ENCODE measurements at places on chromosomes 7 and 10. TPM values are rescaled to one million over a fixed set of nuclear protein-coding genes. Genes with fewer than 3 reads are reported as not detected.
A peak's percentile ranks its signal among the peaks of the same experiment; 100 is the strongest.

DNA sequence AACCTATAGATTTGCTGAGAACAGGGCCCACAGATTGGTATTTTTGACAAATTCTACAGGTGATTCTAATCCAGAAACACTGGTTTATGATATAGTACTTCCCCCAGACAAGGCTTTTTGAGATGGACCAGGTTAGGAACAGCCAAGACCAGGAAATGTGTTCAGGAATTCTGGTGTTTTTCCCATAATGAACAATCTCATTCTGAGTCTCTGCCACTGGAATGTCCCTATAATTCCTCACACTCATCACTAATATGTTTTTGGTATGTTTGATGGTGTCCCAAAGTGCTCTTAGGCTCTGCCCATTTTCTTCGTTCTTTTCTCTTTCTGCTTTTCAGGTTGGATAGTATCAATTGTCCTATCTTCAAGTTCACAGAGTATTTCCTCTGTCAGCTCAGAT, 107.2 kb upstream of the IGFBP3 start:
- no peak for DNase-seq

- no peak for DNase-seq
Measured at GRCh38 chr7:44151956-44152355, 10.8 kb upstream of the MYL7 start.

DNA sequence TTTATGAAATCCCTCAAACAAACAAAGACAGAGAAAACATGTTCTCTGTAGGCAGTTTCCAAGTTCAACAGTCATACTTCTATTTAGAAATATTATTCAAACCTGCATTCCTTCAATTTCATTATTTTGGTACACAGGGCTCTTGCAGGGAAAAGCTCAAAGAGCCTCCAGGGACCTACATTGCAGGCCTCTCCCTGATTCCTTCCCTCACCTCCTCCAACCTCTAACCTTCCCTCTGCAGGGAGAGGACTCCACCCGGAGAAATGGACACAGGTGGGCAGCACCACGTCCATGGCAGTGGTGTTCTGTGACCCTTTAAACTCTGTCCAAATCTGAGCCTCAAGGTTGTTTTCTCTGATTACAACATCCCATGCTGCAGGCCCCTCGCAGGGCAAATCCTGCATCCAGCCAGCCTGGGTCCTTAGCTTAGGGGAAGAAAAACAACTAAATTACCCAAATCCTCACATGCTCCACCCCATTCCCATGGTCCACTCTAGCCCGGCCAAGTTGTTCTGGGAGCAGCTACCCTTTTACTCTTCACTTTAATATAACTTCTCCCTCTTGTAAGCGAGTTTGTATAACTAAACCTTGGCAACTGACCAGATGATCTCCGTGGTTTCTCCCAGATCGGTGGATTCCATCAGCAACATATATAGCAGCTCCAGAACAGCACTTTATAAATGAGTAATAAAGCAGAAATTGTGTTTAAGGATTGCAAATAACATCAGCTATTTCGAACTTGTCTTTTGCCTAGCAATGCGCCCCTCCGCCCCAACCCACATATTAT, 129.8 kb downstream of the CUBN start:
- no peak for DNase-seq

DNA sequence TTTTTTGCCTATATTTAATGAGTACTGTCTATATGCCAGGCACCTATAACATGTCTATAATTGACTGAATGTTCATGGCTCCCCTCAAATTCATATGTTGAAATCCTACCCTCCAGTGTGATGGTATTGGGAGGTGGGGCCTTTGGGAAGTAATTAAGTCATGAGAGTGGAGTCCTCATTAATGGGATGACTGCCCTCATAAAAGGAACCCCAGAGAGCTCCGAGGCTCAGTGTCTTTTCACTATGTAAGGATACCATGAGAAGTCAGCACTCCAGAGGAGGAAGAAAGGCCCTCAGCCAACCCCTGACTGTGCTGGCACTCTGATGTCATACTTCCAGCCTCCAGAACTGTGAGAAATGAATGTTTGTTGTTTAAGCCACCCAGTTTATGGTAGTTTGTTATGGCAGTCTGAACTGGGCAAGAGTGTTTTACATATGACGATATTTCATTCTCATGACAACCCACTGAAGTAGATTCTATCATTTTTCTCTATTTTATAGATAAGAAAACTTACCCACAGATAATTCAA, 61.1 kb upstream of the PCGF5 start:
- no peak for DNase-seq

GRCh38 chr10:25175527-25176420, 973 bp downstream of the GPR158 start:
- DNase-seq = no peak

DNA sequence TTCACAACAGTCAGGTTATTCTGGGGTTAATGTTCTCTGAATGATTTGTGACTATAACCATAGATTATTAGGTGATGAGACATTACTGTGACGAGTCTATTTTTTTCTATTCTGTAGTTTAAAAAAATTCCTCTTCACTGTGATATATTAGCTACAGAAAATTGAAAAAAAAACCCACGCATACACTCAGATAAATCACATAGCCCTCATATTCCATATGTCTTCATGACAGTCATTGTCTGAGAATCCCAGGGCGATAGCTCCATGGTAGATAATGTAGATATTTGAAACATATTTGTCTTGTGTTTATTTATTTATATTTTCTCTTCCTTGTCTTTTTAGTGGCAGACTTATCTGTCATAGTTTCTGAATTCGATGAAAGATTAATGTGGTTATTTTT, 110.0 kb downstream of the CAMK1D start:
- DNase-seq = no peak

GRCh38 chr7:31323101-31323500, 17.4 kb downstream of the NEUROD6 start:
- no peak for DNase-seq

GRCh38 chr10:21263839-21264238, 261.6 kb downstream of the SKIDA1 start:
- no peak for DNase-seq

- no peak for DNase-seq
Measured at GRCh38 chr10:99285881-99286280, 43.3 kb upstream of the CNNM1 start.

DNA sequence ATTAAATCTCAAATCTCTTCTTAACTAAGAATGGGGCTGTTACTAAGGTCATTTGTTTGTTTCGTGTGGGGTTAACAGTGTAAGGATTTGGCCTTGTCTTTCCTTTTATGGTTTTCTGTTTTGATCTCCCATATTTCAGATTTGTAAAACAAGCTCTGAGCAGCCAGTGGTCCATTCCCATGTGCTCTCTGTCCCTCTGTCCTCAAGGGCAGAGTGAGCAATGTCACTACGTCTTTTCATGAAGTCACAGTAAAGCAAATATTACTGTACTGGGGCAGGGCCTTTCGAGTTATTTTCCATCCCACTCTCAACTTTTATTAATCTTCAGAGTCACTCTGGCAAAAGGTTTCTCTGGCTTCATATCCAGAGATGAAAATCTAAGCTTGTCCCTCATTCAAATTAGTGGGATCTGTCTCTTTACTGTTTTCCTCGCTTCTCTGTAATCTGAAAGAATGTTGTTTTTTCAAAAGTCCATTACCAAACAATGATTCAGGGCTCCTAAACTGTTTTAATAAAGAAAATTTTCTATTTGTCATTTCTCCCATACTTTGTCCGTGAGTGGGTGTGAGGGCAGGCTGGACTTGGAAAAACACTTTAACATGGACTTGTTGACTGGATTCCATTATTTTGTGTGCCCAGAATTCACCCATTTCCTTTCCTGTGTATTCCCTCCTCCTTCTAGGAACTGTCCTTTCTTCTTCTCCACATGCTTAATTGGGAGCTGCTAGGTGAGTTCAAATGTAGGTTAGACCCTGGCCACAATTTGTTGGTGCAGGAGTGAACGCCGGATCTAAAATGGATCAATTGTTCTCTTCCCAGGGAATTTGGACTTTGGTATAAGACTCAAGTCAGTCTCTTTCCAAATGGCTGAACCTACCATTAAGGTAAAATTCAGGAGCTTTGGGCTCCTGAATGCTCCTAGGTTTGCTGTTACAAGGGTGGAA, 42.1 kb upstream of the NAMPT start:
- no peak for DNase-seq

- no peak for DNase-seq
Measured at GRCh38 chr10:102673819-102674511, 29.7 kb downstream of the TRIM8 start.

DNA sequence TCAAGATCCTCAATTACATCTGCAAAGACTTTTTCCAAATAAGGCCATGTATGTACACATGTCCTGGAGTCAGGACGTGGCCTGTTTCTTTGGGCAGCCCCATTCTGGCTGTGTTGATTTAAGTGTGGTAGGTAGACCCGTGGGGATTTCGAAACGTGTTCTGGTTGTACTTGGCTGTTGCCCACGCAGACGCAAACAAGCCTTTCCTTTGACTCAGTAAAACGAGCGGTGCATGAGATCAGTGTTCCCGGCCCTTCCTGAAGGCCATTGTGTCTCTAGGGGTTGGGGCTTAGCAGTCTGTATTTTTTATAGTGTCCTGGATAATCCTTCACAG, 64.8 kb upstream of the DNAJB6 start:
- DNase-seq = peak; percentile 52

- peak; percentile 39 for DNase-seq
Measured at GRCh38 chr7:48244864-48245271, 73.6 kb downstream of the ABCA13 start.

DNA sequence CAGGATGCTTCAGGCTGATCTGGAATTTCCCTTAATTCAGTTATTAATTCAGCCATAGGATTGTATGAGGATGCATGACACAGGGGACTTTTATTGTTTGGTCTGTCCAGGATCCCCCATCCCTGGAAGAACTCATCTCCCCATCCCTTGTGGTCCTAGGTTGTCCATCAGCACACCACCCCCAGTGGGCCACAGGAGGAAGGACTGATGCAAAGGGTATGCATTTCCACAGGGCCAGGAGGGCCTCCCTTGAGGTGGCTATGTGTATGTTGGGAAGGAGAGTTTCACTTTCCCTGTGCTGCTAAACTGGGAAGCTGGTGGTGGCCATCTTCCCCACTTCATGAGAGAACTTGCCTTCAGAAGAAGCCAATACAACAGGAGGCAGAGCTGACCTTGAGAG, 44.6 kb upstream of the GRB10 start:
- DNase-seq = no peak

- DNase-seq = no peak
Measured at GRCh38 chr10:80196950-80197315, 8.4 kb downstream of the ANXA11 start.

- no peak for DNase-seq
Measured at GRCh38 chr7:32022966-32023365, 47.2 kb downstream of the PDE1C start.

GRCh38 chr10:70513848-70514309, 35.3 kb downstream of the PALD1 start:
- no peak for DNase-seq

- DNase-seq = no peak
Measured at GRCh38 chr10:79487296-79488194, 24.8 kb upstream of the EIF5AL1 start.

DNA sequence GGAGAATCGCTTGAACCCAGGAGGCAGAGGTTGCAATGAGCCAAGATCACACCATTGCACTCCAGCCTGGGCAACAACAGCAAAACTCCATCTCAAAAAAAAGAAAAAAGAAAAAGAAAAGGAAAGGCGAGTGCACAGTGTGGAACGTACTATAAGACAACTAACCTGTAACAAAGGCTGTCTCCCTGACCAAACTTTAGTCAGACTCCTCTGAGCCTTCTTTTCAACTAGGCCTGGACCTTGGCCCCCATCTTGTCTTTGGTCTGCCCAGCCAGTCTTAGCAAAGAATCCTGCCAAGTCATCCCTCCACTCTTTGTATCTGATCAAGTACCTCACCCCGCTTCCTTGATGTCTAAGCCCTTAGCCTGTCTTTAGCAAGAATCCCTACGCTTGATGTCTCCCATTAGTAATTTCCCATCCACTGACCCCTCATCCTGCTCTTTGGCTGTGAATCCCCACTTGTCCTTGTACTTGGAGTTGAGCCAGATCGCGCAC, 68.9 kb upstream of the KDM7A start:
- DNase-seq = no peak

- peak; percentile 8 for DNase-seq
Measured at GRCh38 chr7:129222064-129222463, 2.8 kb upstream of the AHCYL2 start.

The SLC39A12 gene
- total RNA-seq = not detected

The CNPY1 gene
- not detected for total RNA-seq

The TMEM236 gene
- 0.11 TPM for total RNA-seq

The AKR1C4 gene
- not detected for total RNA-seq

The SYNPO2L gene
- total RNA-seq = not detected

The FKBP14 gene
- 23.3 TPM for total RNA-seq

The INHBA gene
- 2.4 TPM for total RNA-seq

The SP8 gene
- not detected for total RNA-seq

Data from pulmonary artery endothelial cell (primary cell).